ENCODE measurements at places on chromosomes 1 and 21.

DNA sequence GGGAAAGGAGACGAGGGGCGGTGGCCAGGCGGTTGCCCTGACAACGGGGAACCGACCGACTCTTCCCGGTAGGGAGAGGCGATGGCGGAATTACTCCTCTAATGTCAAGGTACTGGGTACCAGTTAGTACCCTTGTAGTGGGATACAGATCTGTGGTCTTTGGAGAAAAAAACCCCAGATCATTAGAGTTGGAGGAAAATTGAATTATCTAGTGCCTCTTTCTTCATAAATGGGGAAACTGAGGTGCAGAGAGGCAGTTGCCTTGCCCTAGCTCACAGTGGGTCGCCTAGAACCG is 545 bp upstream of the PEF1 start:
- no peak for DNase-seq

DNA sequence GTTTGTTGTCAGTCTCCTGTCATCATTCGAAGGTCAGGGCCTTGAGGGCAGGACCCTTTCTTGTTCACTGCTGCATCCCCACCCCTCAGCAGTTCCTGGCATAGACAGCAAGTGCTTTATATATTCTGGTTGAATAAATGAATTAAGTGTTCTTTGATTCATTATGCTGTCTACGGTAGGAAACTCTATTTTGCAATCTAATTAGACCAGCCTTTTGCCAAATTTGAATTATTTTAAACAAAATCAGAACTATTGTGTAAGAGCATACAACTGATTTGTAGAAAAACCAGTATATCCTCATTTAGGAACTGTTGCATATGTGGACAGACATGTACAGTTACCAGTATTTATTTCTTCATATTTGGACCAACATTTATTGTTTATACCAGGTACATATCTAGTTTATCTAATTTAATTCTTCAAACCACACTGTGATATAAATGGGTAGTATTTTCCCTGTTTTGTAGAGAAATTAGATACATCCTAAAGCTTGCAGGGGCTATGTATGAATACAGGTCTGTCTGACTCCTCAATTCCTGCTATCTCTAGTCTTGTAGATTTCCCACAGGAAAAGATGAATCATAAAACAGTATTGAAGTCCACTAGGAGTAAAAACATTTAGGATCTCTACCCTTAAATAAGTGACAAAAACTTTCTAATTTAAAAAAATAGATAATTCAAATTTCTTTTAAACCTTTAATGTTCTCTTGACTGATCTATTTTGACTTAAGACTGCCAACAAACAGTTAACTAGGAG is 10.4 kb downstream of the MGST3 start:
- DNase-seq = peak; percentile 13

DNA sequence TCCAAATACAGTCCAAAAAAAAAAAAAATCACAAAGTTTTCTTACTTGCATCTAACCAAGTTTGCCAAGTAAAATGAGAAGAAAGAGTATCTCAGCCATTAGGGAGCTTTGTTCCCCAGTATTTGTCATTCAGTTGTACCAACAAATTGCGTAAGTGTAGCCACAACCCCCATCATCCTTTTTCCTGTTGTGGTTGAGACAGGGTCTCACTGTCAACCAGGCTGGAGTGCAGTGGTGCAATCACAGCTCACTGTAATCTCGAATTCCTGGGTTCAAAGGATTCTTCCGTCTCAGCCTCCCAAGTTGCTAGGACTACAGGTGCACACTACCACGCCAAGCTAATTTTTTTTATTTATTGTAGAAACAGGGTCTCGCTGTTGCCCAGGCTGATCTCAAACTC is 9.5 kb downstream of the STX6 start:
- no peak for DNase-seq

DNA sequence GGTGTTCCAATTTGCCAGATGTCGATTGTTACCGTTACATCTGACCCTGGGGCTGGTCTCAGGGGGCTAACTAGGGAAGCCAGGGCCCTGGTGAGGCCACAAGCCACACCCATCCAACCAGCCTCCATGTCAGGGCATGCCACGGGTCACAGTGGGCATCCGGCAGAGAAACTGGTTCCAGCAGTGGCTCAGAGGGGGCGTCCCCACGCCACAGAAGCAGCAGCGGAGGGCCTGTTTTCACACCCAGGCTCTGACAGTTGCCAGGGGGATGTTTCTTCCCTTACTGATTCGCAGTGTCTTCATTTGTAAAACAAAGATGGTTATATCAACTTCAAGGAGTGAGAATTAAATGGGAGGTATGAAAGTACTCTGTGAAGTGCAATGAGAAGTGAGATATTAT is 75.0 kb upstream of the COX20 start:
- DNase-seq = no peak

DNA sequence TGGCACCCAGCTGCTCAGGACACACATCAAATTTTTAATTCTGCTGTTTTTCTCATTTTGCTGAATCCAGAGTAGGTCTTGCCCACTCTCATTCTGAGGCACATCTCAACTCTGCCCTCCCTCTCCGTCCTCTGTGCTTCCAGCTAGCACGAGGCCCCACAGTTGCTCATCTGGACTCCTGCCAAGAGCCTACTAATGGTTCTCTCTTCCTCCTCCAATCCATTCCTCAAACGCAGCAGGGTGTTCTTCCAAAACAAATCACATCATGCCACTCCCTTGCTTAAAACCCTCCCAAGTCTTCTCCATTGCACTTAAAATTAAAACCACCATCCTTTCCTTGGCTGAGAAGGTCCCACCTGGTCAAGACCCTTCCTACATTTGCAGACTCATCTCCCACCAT is 49.8 kb upstream of the SCAF4 start:
- peak; percentile 16 for DNase-seq

DNA sequence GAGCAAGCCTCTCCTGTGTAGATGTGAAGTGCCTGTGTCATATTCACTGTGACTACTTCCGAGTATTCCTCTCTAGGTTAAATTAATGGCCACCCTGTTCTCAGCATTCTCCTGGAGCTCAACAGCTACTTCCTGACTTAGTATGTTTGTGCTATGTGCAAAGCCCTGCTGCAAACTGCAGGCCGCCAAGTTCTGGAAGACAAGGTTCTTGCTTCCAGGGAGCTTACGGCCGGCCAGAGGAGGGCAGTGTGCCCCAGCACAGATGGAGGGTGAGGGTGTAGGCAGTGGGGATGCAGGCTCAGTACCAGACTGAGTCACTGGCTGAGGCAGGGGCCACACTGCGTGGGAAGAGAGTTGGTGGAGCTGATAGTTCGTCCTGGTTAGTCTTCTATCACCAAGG is 43.2 kb downstream of the ELK4 start:
- peak; percentile 55 for DNase-seq

- no peak for DNase-seq
Measured at GRCh38 chr21:34266351-34266750, 97.5 kb upstream of the KCNE2 start.

GRCh38 chr1:199202331-199202730 is 563.5 kb downstream of the PTPRC start:
- DNase-seq = no peak

DNA sequence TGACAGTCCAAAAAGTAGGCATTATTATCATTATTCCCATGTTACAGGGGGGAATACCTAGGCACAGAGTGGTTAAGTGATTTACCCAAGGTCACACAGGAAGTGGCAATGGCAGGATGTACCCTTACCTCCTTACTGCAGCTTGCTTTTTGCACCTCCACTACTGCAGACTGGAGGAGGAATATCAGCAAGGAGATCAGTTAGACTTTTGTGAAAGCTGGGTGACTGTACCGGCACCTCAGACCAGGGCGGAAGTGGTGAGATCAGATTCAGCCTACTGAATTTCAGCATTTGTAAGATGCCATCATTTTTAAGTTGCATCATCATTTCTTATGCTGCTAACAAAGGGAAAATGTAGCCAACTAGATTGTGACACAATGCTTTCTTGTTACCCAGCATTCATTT is 4.5 kb downstream of the ADARB1 start:
- DNase-seq = peak; percentile 94

- no peak for DNase-seq
Measured at GRCh38 chr21:42760361-42760950, 107.0 kb downstream of the PDE9A start.

GRCh38 chr1:101190441-101190840 is 46.4 kb upstream of the S1PR1 start:
- peak; percentile 63 for DNase-seq

DNA sequence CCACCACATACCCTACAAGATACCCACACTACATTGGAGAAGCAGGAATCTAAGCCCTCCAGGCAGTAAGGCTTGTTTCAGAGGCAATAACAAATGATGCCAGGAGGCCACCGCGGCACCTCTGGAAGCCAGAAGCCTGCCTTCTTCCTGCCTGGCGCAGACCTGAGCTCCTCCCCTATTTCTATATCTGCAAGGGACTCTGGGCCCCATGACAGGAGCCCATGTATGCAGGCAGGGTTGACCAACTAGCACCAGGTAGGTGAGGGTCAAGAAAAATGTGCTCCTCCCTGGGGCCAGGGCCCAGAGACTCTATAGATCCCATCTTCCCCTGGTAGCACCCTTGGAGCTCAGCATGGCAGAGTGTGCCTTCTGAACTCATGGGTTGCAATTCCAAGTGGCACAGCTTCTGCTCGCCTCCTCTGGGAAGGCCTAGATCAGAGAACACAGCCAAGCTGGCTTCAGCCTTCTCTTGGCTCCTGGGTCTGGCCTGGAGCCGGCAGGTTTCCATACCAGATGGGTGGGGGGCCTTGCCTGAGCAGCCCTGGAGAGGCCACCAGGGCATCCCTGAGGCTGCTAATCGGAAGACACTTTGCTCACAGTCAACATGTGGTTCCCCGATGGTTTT is 85.1 kb downstream of the STUM start:
- DNase-seq = no peak

GRCh38 chr21:20527731-20528460 is 470.3 kb upstream of the NCAM2 start:
- DNase-seq = no peak

- peak; percentile 30 for DNase-seq
Measured at GRCh38 chr1:19096036-19096833, 113.8 kb downstream of the UBR4 start.

GRCh38 chr1:232262991-232263390 is 366.9 kb downstream of the SIPA1L2 start:
- no peak for DNase-seq

GRCh38 chr1:236400061-236400603 is 6.0 kb downstream of the EDARADD start:
- no peak for DNase-seq

Data from ELR (cell line).